ENCODE measurements at places on chromosomes 12 and 14.

DNA sequence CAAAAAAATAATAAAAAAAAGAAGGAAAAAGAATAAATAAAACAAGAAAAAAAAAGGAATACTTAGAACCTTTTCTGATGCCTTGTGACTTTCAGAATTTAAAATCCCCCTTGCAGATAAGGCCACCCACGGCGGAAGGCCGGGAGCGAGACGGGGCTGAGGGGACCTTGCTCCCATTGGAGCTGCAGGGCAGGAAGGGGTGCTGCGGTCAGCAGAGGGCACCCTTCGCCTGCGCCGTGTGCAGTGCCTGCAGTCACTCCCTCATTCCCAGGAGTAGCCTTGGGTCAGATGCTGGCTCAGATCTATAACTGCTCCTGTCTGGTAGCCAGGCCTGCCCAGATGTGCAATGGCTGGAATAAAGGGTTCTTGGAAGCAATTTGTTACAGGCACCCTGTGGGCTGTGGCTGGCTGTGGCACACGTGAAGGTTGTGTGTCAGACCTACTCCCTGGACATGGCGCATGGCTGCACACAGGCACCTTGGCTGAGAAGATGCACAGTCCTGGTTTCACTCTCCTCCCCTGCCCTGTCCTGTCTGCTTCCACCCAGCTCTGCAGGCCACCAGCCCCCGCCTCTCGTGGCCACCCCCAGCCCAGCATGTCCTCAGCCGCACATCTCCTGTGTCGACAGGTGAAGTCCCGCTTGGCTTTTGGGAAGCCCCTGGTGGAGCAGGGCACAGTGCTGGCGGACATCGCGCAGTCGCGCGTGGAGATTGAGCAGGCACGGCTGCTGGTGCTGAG is 13.4 kb upstream of the ALDH2 start:
- no peak for DNase-seq

DNA sequence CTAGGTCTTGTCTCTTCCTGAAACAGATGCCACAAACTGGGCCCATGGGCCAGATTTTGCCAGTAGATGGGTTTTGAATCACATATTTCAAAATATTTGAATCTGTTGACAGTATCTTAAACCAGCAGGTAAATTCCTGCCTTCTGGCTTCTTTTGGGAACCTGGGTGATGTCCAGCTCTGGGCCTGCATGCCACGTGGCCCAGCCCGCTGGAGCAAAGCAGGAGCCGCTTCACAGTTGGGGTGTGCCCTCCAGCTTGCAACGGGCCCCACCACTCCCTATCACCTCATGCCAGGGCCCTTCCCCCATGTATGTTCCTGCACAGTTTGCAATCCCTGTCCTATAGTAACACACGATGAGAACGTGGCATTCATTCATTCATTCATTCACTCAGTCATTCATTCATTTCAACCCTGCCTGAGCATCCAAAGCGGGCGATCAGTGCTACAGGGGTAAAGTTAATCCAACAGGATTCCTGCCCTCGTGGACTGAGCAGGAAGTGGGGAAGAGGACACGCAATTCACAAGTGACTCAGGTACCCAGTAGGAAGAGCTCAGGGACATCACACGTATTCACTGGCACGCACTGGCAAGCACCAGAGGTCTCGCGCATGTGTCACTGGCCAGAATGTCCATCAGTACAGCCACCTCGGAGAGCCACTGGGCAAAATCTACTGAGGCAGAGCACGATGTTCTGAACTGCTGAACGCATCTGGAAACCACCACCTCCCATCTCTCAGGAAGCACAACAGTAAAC is 27.8 kb downstream of the SCARB1 start:
- no peak for DNase-seq

- no peak for DNase-seq
These were observed 77.8 kb upstream of the CPNE8 start for GRCh38 chr12:38983117-38983571.

DNA sequence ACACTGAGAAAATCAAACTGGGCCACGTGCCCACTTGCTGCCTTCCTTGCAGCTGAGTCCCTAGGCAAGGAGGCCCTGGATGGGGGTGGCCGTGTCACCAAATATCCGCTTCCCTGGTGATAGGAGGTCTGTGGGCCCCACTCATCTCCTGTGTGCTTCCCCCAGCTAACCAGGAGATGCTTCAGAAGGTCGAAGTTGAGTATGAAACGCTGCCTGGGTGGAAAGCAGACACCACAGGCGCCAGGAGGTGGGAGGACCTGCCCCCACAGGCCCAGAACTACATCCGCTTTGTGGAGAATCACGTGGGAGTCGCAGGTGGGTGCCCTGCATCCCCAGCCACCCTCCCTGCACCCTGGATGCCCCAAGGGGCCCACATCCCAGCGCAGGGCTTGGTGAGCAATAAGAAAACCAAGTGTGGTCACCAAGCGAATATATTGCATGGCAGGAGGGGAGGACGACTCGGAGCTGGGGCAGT is 6.8 kb upstream of the SIVA1 start:
- no peak for DNase-seq

GRCh38 chr12:132259872-132260695 is 69.3 kb downstream of the GALNT9 start:
- no peak for DNase-seq

DNA sequence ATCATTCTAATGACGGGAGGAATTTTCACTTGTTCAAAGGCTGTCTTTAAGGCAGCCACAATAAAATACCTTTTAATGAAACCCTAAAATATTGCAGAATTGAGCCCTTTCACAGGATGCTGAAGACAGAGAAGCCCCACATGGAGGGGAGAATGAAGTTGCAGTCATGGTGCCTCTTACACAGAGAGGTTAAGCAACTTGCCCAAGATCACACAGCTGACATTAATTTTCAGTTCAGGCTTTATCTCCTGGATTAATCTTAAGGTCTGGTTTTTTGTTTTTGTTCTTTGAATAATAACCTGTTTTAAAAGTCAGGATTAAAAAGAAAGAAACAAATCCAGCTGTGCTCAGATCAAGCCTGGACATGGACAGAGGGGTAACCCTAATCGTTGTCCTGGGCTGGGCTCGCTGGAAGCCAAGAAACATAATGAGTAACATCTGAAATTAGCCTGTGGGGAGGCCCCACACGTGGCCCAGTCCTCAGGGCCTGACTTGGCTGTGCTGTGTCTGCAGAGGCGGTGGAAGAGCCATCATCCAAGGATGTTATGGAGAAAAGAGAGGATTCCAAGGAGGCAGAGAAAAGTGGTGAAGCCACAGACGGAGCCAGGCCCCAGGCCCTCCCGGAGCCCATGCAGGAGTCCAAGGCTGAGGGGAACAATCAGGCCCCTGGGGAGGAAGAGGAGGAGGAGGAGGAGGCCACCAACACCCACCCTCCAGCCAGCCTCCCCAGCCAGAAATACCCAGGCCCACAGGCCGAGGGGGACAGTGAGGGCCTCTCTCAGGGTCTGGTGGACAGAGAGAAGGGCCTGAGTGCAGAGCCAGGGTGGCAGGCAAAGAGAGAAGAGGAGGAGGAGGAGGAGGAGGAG is 8.0 kb downstream of the CHGA start:
- DNase-seq = no peak

- no peak for DNase-seq
These were observed 83.9 kb downstream of the PIK3C2G start for GRCh38 chr12:18345021-18345735.

GRCh38 chr12:41511247-41511646 is 323.1 kb downstream of the PDZRN4 start:
- DNase-seq = no peak

- DNase-seq = peak; percentile 38
These were observed at the start of gene MAP1LC3B2 for GRCh38 chr12:116559162-116559935. MAP1LC3B2 (plus strand) TSS chr12:116559381; CDS start chr12:116575943, 16,562 bp downstream.

GRCh38 chr12:68768431-68768939 is 22.5 kb downstream of the SLC35E3 start:
- no peak for DNase-seq

- no peak for DNase-seq
These were observed 52.6 kb upstream of the MMP17 start for GRCh38 chr12:131775392-131776236.

- no peak for DNase-seq
These were observed 6.1 kb upstream of the TEP1 start for GRCh38 chr14:20419419-20419818.

GRCh38 chr12:50082644-50083043 is 2.5 kb upstream of the SMARCD1 start:
- DNase-seq = no peak

GRCh38 chr14:50060871-50061663 is 55.3 kb downstream of the VCPKMT start:
- DNase-seq = peak; percentile 34

DNA sequence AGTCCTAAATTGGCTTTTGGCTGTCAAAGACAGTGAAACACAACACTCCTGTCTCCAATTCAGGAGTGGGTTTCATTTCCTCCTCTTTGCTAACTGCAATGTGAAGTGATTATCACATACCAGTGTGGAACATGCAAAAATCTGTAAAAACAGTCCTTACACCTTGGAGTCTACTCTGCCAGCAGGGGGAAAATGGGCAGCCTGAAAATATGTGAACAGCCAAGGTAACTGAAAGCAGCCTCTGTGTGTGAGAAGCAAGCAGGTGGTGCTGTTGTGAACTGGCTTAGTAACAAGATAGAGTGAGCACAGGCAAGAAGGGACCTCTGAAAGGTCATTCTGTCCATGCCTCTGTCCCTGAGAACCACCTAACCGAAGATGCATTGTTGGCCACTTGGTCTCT is 6.0 kb downstream of the PRMT8 start:
- no peak for DNase-seq

GRCh38 chr12:122724641-122725243 is 5.9 kb downstream of the HCAR1 start:
- no peak for DNase-seq

DNA sequence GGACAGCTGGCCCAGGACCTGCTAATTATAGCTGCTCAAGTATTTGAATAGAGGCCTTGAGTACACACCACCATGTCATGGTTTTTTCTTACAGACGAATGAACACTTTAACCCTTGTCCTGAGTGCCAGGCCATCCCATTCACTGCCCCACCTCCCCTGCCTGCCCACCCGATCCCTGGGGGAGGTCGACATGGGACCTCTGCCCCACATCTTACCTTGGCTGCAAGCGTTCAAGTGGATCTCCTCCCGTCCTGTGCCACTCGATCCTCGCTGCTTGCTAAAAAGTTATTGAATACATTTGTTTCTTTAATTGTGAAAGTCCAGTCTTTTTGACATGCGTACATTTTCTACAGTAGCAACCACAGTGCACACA is 10.3 kb downstream of the RTL1 start:
- DNase-seq = no peak

- DNase-seq = no peak
These were observed 134.8 kb downstream of the ZFP36L1 start for GRCh38 chr14:68658029-68658509.

DNA sequence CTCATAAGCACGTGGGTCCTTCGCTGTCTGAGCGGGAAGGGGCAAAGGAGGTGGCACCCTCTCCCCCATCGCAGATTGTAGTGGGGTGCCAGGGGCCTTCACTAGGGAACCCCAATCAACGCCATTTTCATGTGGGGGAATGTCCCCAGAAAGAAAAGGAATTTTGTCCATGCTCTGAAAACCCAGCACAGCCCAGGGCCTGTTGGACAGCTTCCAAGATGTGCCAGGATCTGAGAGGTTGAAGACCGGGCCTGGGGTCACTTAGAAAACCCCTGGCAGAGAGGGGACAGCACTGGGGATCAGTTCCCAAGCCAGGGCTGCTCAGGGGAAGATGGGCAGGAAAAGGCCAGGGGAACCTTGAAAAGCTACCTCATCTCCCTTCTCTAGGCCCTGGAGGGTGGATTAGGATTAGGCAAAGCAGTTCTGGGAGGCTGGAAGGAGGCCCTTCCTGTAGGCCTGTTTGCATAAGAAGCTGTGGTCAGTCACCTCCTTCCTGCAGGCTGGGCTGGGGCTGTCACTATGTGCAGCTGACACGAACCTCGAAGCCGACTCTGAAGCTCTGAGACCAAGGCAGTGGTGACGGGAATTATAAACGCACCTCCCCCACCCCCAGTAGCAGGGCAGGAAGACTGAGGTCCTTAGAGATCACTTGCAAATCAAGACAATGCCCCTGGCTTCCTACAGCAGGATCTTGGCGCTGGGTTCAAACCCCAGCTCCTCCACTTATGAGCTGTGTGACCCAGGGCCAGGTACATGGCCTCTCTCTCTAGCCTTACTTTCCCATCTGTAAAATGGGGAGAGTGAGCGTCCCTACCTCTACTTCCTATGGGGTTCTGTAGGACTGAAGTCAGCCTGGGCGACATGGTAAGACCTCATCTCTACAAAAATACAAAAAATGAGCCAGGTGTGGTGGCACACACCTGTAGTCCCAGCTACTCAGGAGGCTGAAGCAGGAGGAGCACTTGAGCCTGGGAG is 29.0 kb downstream of the TESC start:
- no peak for DNase-seq

DNA sequence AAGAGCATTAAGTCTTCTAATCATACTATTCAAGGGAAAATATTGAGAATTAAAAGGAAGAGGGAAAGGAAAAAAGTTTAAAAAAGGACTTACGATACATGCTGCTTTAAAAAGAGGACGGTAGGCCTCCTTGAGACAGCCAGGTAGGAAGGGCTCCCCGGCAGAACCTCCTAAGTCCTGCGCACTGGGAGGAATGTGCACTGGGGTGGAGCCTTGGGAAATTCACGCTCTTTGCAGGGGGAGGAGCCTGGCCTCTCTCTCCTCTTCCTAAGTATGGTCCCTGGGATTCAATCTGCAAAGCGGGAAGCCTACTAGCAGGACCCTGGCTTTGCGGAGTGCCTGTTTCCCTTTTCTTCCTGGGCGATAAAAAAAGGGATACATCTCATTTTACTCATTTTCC is 553.0 kb downstream of the RPS29 start:
- no peak for DNase-seq

DNA sequence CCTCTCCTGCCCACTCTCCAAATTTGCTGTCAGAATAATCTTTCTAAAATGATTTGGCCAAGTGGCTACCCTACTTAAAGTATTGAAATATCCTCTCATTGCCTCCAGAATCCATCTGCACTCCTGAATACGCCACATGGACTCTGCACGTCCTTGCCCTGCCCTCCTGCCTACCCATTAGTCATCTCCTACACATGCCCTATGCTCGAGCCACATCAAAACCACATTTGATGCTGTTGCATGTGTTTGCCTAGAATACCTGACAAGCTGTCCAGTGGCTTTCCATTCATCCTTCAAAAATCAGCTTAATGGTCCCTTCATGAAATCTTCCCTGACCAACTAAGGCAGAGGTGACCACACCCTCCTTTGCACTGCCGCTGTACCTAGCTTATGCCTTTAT is 17.0 kb downstream of the VCPKMT start:
- DNase-seq = no peak

All from stimulated activated CD4-positive, alpha-beta T cell treated with anti-CD3 and anti-CD28 coated beads, Interleukin-1b, Interleukin-23, amount 100 ng/mL, for 4 hours (primary cell).